ENCODE measurements at places on chromosomes 13 and 19.

- no peak for DNase-seq
Observed at GRCh38 chr13:43089912-43090498, 66.6 kb downstream of the DNAJC15 start.

- no peak for DNase-seq
Observed at GRCh38 chr13:102907016-102907756, 61.4 kb downstream of the ERCC5 start.

GRCh38 chr19:35534803-35535480 lies 1.7 kb downstream of the GAPDHS start:
- no peak for DNase-seq

DNA sequence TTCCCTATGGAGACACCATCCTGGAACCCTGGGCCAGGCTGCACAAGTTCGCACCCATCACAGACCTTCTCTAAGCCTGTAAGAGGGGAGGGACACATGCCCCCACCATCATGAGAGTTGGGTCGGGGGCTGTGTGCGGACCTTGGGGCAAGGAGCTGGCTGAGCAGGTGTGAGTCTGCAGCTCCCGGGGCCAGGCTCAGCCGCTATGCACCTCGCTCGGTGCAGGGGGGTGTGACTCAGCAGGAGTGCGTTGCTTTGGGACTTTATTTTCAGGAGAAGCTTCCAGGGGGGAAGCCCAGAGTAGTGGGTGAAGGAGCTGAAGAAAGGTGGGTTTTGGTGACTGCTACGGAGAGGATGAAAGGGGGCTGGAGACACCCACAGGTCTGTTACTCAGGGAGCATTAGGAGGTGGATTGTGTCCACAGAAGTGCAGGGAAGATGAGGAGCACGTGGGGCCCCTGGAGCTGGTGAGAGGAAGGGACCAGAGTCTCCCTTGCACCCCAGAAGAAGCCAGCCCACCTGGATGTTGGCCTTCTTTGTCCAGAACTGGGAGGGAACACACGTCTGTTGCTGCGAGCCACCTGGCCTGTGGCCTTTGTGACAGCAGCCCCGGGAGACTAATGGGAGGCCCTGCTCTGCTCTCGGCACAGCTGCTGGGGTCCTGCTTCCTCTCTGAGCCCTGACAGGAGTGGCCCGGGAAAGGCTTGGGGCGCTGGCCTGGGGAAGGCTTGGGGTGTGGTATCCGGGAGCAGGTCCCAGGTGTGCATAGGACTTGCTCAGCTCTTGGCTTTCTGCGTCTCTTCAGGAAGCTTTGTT lies 162.6 kb downstream of the TEX29 start:
- no peak for DNase-seq

GRCh38 chr13:98181111-98181815 lies 4.2 kb upstream of the RNF113B start:
- DNase-seq, result no peak

DNA sequence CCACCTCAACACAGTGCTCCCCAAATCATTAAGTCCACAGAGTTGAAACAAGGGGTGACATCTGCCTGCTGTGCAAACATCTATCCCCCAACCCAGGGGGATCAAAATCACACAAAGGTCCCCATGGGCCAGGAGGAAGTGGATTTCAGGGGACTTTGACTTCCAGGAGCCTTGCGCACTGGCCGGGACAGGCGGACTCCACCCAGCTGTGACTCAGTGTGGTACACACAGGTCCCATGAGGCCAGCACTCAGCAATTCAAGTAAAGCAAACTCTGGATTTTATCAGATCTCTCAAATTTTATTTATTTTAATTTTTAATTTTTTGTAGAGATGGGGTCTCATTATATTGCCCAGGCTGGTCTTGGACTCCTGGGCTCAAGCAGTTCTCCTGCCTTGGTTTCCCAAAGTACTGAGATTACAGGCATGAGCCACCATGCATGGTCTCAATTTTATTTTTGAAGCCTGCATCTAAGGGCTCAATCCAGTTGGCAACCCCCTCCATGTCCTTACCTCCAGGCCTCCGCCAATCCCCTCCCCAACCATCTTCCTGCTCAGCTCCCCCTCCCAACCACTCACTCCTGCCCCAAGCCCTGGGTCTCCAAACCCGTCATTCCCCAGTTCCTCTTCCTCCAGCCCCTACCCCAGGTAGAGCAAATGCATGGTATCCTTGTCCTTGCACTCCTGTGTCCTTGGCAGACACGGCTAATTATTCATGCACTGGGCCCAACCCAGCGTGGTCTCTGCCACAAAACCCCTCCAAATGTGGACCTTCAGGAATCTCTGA lies 18.2 kb downstream of the ARHGAP33 start:
- no peak for DNase-seq

GRCh38 chr13:27043013-27043412 lies 128.6 kb downstream of the USP12 start:
- peak; percentile 62 for DNase-seq
